ENCODE measurements at places on chromosomes 11 and 22. TPM values are rescaled to one million over a fixed set of nuclear protein-coding genes. Genes with fewer than 3 reads are reported as not detected.

Gene H19
- total RNA-seq = 6,669 TPM

DNA sequence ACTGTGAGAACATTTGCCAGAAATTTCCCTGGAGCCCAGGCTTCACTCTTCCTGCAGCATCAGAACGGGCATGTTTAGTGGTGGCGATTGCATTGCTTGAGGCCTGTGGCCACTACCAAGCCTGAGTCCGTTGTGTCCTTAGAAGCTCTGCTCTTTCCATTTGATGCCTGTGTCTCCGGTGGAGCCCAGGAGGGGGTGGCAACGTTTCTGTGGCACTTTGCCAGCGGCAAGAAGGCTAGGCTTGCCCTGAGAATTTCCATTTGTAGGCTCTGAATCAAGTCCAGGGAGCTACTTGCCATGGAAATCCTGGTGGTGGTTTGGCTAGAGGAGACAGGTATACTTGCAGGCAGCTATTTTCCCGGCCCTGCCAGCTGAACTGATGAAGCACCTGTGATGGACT lies 47.1 kb downstream of the ADAMTS8 start:
- no peak for DNase-seq

Gene MMP7
- total RNA-seq = 18.9 TPM

GRCh38 chr11:37525336-37525735 lies 927.3 kb upstream of the RAG2 start:
- no peak for DNase-seq

DNA sequence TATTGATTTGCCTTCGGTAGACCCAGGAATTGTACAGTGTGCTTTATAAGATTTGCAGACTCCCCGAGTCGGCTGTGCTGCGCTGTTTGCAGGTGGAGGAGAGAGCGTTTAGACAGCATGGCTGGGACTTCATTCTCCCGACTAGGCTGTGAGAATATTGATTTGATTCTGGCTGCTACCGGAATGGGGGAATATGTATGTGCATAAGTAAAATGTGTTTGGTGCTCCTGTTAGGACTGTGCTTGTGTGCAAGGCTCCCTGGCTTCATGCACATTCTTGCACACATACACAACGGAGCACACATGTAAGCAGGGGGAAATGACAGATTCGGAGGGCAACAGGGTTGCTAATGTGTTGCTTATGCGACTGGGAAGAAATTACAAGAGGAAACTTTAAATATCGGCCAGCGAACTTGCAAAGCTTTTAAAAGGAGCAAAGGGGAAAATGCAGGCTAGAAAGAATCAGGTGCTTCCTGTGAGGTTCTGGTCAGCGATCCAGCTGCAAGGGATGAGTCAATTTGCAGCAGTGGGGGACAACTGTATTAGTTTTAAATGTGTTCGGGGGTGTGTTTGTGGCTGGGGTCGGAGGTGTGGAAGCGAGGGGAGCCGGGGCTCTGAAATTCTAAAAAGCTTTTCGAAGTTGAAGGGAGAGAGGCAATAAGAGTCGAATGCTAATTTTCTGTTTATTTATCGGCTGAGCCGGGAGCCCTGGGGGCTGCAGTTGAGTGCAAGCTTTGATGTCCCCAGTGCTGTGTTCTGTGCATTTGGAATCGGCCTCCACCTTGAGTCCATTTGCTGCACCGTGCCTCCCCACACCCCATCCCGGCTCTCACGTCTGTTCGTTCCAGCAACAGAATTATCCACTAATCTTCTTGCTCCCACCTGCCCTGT lies 731 bp downstream of the NTM start:
- no peak for DNase-seq

GRCh38 chr22:22403771-22404170 lies 104.8 kb downstream of the ZNF280B start:
- DNase-seq = no peak

- DNase-seq = no peak
Measured at GRCh38 chr11:102891736-102892135, 17.0 kb upstream of the MMP12 start.

Gene ME3
- 52.2 TPM for total RNA-seq

DNA sequence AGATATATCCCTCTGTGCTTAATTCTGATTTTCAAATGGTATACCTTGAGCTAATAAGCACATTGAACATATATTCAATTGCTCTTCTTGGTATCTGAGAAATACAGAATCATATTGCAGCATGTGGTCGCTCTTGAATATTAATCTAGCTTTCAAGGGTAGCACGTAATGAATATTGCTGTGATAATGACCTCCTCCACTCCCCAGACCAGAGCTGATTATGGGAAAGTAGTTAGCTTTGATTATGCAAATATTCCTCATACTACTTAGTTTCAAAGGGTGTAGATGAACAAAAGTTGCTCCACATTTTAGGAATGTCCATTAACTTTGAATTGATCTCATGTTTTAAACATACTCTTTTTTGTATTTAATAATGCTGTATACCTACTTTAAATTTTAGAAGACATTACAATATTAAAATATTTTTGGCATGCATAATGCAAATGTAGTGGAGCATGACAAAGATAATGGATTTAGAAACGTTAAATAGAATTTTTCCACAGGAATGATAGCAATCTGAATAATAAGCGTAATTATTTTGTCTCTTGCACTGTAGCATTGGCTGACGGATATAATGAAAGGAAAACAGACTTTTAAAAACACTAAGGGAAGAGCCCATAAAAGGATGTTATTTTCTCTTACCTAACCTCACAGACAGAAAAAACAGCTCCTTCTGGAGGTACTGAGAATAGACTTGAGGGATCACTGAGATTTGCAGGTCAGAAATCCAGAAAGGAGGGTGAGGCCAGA lies 27.2 kb downstream of the KBTBD3 start:
- DNase-seq = no peak

DNA sequence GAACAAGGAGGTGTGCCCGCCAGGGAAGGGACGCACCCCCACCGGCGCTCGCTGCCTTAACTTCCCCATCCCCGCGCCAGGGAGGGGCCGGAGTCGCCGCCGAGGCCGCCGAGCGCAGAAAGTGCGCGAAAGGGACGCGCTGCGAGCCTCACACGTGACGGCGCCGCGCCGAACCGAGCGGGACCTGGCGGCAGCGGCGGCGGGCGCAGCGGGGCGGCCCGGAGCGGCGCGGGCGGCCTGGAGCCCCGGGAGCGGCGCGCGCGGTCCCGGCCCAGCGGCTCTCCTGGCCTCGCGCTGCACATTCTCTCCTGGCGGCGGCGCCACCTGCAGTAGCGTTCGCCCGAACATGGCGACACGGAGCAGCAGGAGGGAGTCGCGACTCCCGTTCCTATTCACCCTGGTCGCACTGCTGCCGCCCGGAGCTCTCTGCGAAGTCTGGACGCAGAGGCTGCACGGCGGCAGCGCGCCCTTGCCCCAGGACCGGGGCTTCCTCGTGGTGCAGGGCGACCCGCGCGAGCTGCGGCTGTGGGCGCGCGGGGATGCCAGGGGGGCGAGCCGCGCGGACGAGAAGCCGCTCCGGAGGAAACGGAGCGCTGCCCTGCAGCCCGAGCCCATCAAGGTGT lies at the start of gene SORL1:
Gene SORL1 (plus strand): TSS at position 329 of the 623 bp plus-strand sequence. CDS start 18 bp downstream, at position 347.
- DNase-seq = no peak

- no peak for DNase-seq
Measured at GRCh38 chr11:127612607-127613006, 612.0 kb upstream of the KIRREL3 start.

Gene MS4A15
- total RNA-seq = not detected

DNA sequence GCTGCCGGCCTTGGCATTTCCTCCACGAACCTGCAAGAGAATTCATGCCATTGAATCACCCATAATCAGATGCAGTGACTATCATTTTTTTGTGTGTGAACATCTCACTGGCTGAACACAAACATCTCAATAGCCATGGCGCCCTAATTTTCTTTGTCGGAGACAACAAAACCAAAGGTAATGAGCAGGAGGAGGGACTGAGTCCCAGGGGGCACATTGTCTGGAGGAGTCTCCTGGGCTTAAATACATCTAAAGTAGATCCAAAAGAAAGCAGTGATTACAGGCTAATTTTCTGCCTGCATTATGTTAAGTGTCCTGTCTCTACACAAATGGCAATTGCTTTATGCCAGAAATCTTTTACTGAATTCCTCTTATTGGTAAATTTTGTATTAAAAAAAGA lies 113.5 kb downstream of the NTM start:
- no peak for DNase-seq

GRCh38 chr22:38017272-38017920 lies 33.0 kb upstream of the SOX10 start:
- DNase-seq = no peak

Gene TNNT3
- 61.6 TPM for total RNA-seq

DNA sequence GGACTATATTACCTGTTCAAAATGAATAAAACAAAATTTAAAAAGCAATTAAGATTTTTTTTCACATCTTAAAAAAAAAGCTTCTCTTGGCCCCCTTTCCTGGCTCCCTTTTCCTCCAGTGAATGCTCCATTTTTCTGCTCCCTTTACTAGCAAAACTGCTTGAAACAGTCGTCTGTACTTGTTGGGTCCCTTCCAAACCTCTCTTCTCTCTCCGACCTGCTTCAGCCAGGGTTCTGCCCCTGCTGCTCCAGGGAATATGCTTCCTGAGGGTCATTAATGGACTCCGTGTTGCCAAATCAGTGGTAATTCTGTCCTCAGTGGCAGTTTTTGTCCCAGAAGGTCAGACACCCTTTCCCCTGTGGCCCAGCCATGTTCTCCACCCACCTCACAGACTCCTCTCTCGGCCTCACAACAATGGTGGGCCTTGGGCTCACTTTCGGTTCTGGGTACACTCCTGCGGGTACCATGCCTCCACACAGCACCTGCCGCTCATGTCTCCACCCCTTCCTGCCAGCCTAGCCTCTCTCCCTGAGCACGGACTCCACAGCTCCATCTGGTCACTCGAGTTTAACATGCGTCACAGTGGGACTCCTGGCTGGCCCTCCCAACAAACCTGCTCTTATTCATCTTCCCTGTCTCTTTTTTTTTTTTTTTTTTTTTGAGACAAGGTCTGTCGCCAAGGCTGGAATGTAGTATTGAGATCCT lies 7.8 kb upstream of the POLR3H start:
- no peak for DNase-seq

Gene ABTB2
- total RNA-seq = 3.2 TPM

DNA sequence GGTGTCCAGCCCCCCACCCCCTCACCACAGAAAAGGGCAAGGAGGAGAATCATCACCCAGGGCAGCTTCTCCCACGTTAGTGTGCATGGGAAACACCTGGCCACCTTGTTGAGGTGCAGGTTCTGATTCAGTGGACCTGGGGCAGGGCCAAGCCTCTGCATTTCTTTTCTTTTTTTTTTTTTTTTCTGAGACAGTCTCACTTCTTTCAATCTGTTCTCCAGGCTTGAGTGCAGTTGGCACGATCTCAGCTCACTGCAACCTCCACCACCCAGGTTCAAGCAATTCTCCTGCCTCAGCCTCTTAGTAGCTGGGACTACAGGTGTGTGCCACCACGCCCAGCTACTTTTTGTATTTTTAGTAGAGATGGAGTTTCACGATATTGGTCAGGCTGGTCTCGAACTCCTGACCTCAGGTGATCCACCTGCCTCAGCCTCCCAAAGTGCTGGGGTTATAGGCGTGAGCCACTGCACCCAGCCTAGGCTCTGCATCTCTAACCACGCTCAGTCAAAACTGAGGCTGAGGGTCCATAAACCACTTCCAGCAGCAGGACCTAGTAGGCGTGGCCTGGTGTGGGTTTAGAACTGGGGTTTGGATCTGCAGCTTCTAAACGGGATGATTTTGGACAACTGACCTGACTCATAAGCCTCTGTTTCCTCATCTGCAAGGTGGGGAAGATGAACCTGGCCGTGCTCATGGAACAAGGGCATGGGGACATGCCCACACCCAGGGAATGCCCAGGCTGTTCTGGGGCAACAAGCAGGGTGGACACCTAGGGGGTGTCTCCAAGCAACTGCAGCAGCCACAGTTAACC lies 734 bp downstream of the ZP1 start:
- DNase-seq = no peak

DNA sequence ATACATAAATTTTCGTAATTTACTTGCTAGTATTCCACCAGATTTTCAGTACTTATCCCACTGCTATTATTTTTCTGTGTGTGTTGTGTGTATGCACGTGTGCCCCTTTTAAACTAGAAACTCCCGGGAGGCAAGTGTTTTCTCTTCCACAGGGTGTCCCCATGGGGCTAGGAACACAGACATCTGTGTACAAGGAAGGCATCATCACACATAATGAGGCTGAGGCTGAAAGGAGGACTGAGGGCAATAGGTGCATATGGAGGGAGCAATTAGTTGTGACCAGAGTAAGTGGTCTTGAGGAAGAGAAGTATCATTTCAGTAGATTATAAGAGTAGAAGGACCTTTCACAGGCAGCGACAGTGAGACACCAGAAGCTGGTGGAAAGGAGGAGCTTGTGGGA lies 2.1 kb upstream of the DPAGT1 start:
- DNase-seq = no peak

DNA sequence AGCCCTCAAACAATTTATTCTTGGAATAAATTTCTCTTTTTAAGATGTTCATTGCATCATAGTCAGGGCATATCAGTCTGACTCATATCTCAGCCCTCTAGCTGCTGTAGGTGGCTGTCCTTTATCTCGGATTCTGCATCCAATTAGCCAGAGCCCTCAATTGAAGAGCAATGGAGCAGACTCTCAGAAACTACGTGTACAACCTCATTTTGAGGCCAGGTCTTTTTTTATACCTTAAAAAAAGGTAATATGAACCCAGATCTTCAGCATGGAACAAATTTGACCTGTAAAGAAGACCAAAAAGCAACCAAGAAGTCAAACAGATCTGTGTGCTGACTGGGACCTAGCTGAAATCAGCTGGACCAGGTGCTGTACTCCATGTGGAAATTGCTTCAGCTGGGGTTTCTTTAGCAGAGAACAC lies 8.7 kb downstream of the OR52A5 start:
- no peak for DNase-seq

DNA sequence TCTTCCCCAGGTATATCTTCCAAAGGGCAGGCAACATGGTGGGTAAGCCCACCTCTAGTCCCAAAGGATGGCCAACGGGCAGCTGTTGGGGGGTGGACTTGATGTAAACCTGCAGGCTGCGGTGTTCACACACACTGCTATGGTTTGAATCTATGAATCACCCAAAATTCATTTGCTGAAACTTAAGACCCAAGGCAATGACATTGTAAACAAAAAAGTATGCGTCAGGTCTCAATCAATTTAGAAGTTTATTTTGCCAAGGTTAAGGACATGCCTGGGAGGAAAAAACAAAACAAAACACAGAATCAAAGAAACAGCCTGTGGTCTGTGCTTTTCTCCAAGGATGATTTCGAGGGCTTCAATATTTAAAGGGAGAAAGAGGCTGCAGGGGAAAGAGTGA lies 18.3 kb downstream of the RCN1 start:
- no peak for DNase-seq

DNA sequence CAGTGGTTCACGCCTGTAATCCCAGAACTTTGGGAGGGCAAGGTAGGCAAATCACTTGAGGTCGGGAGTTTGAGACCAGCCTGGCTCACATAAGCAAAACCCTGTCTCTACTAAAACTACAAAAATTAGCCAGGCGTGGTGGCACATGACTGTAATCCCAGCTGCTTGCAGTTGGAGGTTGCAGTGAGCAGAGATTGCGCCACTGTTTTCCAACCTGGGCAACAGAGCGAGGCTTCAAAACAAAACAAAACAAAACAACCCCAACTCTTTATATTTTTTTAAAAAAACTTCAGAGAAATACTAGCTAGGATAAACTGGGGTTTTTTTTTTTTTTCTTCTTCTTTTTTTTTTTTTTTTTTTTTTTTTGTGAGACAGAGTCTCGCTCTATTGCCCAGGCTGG lies 31.8 kb upstream of the RAPSN start:
- DNase-seq = no peak
